ENCODE measurements at places on chromosomes 1 and 21.

GRCh38 chr1:27237112-27237511, 2.7 kb downstream of the WDTC1 start:
- no peak for DNase-seq

GRCh38 chr1:27961646-27962221, 2.0 kb downstream of the XKR8 start:
- no peak for DNase-seq

DNA sequence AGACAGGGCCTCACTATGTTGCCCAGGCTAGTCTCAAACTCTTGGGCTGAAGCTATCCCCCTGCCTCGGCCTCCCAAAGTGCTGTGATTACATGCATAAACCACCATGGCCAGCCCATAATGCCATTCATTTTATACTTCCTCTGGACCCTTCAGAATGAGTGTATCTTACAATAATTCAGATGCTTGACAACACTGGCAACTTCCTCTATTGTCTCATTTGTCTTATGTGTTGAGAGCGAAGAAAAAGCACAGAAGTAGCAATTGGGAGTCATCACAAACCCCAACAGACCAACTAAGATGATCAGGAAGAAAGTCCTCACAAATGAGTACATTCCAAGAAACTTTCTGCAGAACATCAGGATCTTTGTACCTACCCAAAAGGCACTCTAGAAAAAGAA, 191.9 kb downstream of the RERE start:
- no peak for DNase-seq

GRCh38 chr1:62271948-62272728, 47.1 kb downstream of the KANK4 start:
- DNase-seq: no peak
